Esophagus squamous epithelium (tissue), 5 donors: ENCODE measurements at places on chromosomes 16 and 17.

DNA sequence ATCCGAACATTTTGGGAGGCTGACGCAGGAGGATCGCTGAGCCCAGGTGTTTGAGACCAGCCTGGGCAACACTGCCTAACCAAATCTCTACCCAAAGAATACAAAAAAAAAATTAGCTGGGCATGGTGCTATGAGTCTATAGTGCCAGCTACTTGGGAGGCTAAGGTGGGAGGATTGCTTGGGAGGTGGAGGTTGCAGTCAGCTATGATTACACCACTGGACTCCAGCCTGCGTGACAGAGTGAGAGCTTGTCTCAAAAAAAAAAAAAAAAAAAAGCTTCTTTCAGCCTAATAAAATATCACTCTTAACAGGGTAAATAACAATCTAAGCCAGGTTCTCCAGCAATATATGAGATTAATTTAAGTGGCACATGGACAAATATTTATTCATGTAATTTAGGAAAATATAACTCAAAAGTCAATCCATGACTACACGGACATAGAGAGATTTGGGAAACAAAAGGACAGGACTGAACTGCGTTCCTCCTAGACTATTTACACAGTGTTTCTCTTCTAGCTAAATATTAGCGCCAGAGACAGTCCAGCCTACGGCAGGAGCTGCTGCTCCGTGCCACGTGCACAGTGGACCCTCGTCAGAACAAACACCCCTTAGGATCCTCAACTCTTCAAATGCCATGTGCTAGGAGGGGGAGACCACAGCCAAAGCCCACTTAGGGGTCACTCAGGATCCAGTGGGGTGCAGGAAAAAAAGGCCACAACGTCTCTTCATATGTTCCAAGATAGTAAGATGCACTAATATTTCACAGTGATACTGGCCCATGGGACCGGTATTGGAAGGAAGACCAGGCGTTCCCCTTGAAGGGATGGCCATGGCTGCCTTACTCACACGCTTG is 8.7 kb downstream of the USP36 start:
- DNase-seq = no peak

GRCh38 chr17:79625706-79626105 is 14.9 kb upstream of the RBFOX3 start:
- DNase-seq = no peak

DNA sequence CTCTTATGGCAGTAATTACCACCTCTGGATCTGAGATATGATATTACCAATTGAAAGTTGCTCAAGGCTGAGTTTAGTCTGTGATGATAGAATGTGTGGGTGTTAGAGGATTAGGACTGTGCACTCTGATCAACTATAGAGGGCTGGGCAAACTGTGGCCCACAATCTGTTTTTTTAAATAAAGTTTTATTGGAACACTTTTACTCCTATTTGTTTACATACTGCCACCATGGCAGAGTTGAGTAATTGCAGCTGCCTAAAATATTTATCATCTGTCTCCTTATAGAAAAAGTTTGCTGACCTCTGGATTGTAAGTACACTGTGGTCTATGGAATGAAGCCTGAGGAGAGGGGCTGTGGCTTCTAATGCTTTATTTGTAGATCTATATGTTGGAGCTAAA is 71.5 kb upstream of the N4BP1 start:
- no peak for DNase-seq

- DNase-seq = no peak
These were observed 229.5 kb upstream of the ASIC2 start for GRCh38 chr17:33522623-33523022.

GRCh38 chr16:27230562-27231001 is 27.3 kb downstream of the KDM8 start:
- DNase-seq = no peak

DNA sequence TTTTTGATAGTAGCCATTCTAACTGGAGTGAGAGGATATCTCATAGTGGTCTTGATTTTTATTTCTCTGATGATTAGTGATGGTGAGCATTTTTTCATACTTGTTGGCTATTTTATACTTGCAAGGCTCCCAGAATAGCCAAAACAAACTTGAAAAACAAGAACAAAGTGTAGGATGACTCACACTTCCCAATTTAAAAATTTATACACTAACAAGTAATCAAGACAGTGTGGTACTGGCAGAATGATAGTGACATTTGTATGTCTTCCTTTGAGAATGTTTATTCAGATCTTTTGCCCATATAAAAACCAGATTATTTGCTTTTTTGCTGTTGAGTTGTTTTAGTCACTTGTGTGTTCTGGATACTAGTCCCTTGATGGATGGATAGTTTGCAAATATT is 17.8 kb downstream of the SPECC1 start:
- no peak for DNase-seq

DNA sequence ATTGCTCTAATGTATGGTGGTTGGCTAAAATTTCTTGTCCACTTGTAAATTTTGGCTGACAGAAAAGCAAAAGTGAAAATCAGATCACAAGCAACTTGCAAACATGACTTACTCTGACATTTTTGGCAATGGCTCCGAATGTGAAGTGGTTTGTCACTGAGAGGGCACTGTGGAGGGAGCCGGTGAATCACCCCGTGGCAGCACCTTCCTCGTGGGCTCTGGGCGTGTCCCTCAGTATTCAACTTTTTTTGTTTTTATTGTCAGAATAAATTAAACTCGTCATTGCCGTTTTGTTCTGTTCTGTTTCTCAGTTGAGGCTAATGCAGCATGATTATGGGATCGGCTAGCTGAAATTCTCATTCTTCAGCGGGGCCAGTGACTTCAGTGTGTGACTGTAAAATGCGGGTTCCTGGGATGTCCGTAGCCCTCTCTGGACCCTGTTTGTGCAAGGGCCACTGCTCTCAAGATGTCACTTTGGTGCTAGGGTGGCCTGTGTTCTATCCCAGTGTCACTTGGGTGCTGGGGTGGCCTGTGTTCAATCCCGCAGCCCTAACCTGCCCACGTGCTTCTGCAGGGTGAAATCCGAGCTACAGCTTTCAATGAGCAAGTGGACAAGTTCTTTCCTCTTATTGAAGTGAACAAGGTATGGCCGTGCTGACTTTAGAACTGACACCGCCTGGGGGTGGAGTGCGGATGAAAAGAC is 48.8 kb downstream of the RPA1 start:
- no peak for DNase-seq

DNA sequence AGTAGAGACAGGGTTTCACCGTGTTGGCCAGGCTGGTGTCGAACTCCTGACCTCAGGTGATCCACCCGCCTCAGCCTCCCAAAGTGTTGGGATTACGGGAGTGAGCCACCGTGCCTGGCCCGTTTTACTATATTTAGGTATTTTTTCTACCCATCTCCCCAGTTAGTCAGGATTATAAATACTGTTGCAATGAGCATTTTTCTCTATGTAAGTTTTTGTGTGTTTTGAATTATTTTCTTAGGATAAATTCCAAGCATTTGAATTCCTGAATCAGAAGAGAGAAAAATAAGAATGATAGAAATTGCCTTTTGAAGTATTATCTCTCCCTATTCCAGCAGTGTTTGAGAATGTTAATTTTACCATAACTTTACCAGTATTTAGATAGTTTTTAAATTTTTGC is 36.6 kb downstream of the KIAA0513 start:
- no peak for DNase-seq

DNA sequence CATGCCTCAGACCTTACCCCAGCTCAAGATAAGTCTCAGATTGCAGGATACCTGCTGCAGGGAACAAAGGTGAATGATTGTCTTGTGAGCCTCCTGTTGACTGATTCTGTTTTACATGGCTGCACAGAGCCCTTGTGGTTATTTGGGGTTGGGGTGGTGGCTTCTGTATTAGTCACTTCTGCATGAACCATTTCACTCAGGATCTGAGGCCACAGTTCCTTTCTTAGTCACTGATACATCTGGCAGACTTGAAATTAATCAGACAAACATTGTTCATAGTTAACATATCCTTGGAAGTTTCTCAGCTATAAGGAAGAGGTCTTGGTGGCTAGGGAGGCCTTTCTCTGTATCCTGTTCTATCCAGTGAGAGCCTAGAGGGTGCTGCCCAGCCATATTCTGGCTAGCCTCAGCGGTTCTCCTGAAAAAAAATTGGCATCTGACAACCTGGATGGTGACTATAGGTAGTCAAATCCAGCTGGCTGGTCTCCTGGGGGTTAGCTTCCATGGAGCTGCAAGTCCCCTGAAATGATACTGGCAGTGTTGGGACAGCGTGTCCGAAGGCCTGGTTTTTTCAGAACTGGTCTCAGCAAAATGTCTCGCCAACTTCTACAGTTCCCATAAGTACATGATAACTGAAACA is 8.4 kb upstream of the PLK1 start:
- no peak for DNase-seq

- no peak for DNase-seq
These were observed 3.9 kb downstream of the MIF4GD start for GRCh38 chr17:75267153-75267410.

GRCh38 chr17:49881054-49881402 is 33.2 kb upstream of the TAC4 start:
- DNase-seq = no peak

DNA sequence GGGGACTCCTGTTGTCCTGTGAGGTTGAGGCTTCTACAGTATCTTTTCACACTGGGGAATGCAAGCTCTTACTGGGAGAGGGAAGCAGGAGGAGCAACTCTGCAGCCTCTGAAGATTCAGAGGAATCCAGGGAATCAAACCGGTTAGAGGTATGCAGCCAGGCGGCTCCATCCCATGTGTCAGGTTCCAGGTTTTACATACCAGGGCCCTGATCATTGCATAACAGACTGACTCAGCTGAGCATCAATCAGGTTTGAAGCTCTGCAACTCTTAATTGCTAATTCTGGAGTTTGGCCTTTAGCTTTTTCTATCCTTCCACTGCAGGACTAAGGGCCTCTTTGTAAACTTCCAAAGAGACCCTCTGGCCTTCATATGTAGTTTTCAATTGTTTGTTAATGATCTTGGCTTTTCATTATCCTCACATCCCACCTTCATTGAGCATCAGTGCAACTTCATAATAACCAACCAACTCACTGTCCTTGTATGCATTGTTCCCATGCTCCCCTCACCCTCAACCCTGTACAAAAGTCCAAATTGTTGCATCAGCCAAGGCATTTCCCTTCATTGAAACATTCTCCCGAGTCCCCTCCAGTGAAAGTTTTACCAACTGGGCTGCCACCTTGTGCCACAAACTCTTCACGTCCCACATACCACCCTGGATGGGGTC is 59.7 kb upstream of the DHX40 start:
- no peak for DNase-seq

GRCh38 chr16:11057711-11058345 is 113.5 kb downstream of the CLEC16A start:
- DNase-seq = no peak

- no peak for DNase-seq
These were observed 107.6 kb downstream of the SPACA3 start for GRCh38 chr17:33099252-33099651.

DNA sequence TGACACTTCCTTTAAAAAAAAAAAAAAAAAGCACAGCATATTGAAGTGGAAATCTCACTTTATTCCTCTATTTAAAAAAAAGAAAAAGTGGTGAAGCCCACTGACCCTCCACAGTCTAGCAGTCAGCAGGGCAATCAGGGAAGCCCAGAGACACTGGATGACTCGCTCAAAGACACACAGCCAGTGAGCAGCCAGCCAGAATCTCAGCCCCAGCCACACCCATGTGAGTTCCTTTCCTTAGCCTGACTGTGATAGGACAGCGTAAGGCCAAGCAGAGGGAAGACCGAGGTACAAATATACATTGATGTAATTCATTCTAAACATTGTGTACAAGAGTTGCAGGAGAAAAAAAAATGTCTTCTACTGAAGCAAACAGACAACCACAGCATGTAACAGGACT is 22.5 kb downstream of the XPO6 start:
- no peak for DNase-seq
